Activated CD4-positive, CD25-positive, alpha-beta regulatory T cell (primary cell): ENCODE measurements at places on chromosomes 12 and 14.

DNA sequence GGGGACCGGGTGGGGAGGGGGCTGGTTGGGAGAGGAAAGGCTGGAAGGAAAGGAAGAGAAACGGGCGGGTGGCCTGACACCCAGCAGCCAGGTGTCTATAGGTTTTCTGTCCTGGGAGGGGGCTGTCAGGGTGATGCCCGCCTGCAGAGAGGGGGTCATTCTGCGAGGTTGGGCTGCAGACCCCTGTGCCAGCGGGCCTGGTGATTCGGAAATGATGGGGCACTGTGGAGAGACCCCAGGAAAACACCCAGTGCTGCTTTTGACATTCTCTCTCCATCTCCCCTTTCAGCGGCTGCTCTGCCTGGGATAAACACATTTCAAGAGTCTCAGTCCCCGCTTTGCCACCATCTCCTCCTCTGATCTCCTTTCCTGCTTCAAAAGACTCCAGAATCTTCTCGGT is 168.5 kb upstream of the RTL1 start:
- DNase-seq, result no peak

GRCh38 chr12:57148469-57149244 is 1.2 kb upstream of the LRP1-AS start:
- DNase-seq, result no peak

GRCh38 chr12:13293096-13293495 is 96.6 kb downstream of the EMP1 start:
- DNase-seq, result no peak

DNA sequence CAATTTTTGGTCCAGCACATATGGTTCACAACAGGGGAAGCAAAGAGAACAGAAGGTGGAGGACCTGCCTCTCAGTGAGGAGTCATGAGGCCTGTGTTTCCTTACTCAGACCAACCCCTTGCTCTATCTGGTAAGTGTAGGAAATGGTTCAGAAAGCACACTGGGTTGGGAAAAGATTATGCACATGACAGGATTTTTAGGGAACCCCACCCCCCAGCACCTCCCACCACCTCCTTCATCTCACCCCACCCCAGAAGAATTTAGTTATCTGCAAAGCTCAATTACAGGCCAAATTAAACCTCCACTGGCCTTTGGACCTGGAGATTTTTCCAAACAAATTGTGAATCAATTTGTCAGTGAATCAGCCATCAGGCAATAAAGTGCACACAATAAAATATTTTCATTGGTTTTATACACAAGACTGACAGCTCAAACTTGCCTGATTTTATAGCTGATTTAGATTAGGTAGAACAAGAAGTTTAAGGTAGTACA is 132.8 kb downstream of the DACT1 start:
- DNase-seq, result no peak
